ENCODE measurements at places on chromosomes 12 and 14.

- DNase-seq: peak; percentile 74
These were observed 4.2 kb upstream of the KLC1 start for GRCh38 chr14:103624860-103625259.

DNA sequence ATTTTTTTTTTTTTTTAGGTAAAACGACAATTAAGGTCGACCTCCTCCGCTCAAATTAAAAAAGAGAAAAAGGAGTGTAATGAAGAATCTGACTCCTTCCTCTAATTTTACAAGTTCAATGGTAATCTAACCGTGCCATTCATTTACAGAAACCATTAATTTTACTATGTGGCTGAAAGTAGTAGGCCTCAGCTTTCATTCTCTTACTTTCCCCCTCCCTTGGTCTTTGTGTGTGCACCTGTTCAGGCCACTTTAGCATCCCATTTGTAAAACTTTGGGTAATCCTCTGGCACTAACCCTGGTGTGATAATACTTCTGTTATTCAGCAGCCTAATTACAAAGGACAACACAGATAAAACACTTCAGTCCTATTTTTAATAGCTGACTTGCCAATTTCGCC lies 128.1 kb downstream of the ASCL1 start:
- no peak for DNase-seq

DNA sequence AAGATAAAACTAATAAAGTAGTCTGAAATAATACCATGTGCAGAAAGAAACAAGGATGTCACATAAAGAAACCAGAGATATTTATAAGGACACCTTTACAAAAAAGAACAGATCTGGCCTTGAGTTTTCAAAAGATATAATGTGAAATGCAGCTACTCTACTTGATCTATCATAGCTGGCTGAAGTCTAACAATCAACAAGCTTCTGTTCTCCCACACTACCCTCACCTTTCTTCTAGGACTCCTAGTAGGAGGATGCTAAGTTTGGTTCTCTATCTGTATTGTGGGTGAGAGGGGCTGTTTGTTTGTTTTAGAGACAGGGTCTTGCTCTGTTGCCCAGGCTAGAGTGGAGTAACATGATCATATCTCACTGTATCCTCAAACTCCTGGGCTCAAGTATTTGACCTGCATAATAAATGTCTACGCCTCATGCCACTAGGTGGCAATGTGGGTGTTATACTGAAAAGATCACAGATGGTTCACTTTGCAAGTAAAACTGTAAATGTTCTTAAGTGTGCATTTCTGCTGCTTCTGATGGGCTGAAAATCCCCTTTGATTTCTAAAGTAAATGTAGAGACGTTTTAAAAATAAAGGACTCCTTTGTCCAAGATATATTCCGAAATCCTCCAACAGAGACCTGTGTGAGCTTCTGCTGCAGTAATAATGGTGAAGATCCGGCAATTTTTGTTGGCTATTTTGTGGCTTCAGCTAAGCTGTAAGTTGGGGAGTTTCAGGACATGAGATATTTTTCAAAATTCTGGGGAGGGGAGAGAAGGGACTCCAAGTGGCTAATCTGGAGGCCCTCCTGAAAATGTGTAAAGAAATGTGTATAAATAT lies 269.3 kb downstream of the DAD1 start:
- DNase-seq: peak; percentile 11

GRCh38 chr12:112170376-112170775 lies 45.0 kb downstream of the TRAFD1 start:
- no peak for DNase-seq

- DNase-seq: no peak
These were observed 270.3 kb downstream of the CCDC91 start for GRCh38 chr12:28460420-28461130.

- DNase-seq: no peak
These were observed 4.3 kb upstream of the NIN start for GRCh38 chr14:50835280-50835679.

DNA sequence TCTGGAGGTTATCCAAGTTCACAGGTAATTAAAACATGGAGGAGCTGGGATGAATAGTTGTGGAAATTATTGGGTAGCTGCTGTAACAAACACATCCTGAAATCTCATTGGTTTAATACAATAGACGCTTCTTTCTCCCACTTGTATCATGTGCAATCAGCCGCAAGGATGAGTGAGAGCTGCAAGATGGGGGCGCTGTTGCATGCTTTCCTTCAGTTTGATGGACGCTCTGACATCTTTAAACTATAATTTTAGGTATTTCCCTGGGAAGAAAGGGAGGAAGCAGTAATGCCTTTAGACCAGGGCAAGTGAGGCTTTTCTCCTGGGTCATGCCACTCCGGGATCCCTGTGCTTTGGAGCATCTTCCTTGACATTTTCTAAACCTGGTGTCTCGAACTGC lies 178.7 kb downstream of the PAWR start:
- DNase-seq: no peak

GRCh38 chr12:26452511-26452910 lies 257.1 kb downstream of the SSPN start:
- DNase-seq: no peak

All from thoracic aorta (tissue), 2 donors.